ENCODE measurements at places on chromosomes 6 and 20.

DNA sequence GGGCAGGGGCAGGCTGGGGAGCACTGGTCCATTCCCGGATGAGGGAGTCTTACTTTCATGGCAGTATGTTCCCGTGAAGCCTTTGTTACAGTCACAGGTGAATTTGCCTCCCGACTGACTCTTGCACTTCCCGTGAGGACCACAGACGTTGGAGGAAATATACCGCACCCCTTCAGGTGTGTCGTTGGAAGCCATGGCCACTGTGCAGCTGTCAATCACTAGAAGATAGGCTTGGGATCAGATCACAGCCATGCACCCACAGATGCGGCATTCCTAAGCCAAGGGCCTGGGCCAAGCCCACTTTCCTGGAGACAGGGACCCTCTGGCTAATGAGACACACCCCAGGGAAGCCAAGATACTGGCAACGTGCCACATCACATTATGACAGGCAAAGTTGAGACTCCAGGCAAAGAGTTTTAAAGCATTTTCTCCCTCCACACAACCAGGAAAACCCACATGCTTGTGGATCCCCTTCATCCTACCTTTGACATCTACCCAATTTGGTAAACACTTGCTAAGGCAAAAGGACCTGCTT, 26.8 kb downstream of the JAG1 start:
- DNase-seq = no peak

GRCh38 chr20:33410081-33410742, 8.9 kb upstream of the CDK5RAP1 start:
- no peak for DNase-seq

DNA sequence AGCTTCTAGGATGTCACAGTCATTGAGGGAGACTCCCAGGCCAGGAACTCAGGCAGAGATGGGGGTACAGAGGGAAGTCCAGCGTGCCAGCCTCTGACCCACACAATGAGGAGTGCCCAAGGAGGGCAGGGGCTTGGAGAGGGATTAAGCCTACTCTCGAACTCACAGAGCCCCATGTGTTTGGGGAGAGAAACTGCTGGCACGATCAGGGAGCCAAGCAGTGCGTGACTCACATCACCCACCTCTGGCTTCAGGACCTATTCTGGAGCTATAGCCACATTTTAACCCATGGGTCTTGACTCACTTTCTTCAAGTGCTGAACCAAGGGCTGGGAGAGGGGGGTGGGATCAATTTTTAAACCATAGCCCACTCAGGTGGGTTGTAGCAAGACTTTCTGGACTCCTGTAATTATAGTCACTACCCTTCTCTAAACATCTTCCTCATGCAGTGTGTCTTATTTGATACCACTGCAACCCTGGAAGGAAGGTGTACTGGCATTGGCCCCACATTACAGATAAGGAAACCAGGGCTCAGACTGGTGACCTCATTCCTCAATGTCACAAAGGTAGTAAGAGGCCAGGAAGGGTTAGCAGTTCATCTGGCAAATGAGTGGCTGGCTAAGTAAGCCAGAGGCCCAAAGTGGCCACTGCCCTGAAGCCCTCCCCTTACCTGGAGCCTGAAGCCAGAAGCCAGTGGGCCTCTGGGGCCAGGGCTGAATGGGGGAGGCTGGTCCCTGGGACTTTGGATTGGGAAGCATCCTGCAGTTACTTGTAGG, 12.0 kb downstream of the FOXP4 start:
- no peak for DNase-seq

GRCh38 chr6:158817728-158818580, 1.2 kb downstream of the EZR start:
- peak; percentile 31 for DNase-seq

GRCh38 chr6:142592876-142593275, 291.1 kb downstream of the ADGRG6 start:
- DNase-seq = no peak

Data from NCI-H1930 (cell line).